ENCODE measurements at places on chromosomes 3 and 15.
A peak's percentile ranks its signal among the peaks of the same experiment; 100 is the strongest.

DNA sequence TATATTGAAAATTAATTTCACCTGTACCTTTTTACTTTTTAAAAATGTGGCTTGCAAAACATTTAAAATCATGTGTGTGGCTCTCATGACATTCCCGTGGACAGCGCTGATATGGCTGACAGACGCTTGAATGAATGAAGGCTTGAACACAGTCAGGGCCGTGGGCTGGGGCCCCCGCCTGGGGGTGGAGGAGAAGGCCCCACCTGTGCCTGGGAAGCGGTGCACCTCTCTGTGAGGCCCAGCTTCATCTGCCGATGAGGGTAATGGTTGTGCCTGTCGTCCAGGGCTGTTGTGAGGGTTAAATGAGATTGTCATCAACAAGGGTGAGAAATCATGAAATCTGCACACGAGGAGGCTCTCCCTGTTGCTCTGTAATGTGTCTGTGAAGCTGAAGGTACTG is 85.9 kb upstream of the PRR23E start:
- no peak for DNase-seq

DNA sequence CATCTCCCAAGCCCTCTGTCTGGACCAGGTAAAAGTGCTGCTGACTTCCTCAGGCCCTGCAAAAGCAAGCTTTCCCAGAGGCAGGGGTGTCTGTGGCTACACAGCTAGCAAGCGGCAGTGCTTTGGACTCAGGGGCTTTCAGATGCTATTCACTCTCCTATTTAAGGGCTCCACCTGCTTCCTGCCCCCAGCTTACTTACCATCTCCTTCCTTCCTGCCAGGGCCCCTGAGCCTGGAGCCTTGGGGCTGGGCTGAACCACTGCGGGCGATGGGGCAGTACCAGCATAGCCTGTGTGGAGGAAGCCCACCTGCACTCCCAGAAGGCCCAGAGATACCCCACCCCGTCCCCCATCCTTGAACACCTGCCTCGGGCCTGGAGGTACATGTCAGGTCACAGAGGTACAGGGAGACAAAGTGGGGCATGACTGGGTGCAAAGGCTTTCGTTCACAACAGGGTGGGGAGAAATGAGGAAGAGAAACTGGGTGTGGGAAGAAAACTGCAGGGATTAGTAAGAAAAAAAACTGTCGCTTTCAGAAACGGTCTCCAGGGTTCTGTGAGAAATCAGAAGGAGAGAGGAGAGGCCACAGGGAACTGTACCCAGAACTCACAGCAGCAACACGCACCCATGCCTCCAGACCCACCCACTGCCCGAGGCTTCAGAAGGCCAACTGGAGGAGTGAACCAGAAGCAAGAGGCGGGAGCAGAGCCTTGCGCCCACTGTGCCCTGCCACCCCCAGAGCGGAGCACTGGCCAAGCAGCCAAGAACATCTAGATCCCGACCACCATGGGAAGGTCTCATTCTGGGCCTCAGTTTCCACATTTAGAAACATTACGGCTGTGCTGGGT is 49.5 kb downstream of the CCDC12 start:
- no peak for DNase-seq

GRCh38 chr3:196219194-196219969 is 3.0 kb downstream of the SLC51A start:
- peak; percentile 41 for DNase-seq

DNA sequence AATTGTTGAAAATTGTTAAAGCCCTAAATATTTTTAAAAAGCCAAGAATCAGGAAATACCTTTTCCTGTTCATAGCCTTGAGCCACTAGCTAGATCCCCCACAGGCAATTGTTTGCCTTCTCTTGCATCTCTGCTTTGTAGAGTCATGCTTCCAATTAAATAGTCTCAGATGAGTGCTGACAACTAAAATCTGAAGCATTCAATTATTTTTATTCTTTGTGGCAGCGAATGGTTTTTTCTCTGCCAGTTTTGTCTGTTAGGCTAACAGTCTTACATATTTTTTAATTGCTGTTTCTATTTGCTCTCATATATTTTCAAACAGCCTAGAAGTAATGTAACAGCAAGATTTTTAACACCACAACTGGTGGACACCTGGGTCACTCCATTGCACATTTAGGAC is 277.1 kb upstream of the GBE1 start:
- DNase-seq: no peak

DNA sequence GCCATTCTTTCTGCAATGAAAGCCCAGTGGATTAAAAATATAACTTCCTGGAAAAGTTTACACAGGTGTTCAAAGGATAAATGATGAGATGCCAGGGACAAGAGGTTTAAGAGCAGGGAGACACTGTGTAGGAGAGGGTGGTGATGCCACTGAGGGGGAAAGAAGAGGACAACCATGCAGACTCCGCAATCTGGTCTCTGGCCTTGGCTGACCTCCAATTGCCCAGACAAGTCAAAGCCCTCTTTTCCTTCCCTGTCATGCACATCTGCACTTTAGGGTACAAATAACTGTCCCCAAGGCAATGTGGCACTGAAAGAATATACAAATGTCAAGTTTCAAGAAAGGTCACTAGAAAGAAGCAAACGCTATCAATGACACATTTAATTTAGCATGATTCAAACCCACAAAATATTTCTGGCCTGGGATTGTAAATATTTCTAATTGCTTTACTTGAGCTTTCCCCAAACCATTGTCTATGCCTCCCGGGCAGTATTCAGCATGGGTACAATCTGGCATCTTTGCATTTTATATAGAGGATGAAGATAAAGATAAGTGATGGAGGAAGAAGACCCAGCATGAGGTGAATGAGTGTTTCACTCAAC is 319.4 kb downstream of the PLCL2 start:
- no peak for DNase-seq

DNA sequence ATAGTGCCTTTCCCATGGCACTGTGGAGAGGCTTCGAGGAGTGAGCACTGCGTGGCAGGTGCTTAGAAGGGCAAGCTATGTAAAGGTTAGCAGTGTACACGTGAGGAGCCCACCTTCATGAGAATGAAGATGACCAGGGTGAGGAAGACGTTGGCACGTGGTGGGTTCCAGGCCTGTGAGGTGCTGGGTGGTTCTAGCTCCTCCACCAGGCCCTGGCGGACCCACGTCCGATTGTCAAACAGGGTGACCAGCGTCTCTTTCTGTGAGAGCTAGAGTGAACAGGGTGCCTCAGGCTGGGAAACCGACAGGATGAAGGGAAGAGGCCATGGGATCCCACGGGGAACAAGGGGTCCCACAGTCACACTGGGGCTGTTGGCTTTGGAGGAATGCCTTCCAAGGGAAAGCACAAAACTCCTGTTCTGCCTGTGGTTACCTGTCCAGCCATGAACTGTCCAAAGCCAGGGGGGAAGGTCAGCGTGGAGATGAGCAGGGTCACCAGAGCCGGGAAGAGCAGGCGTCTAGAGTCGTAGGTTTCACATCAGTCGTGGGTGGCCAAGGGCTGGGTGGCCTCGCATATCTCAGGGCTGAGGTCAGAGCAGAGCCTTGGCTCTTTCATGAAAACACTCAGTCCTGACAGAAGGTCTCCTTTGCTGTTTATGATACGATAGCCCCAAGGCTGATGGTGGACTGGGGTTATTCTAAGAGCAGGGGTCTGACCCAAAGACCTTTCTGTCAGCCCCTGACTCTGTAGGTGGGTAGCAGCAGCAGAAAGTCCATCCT is 6.0 kb downstream of the CLCN2 start:
- DNase-seq: no peak

DNA sequence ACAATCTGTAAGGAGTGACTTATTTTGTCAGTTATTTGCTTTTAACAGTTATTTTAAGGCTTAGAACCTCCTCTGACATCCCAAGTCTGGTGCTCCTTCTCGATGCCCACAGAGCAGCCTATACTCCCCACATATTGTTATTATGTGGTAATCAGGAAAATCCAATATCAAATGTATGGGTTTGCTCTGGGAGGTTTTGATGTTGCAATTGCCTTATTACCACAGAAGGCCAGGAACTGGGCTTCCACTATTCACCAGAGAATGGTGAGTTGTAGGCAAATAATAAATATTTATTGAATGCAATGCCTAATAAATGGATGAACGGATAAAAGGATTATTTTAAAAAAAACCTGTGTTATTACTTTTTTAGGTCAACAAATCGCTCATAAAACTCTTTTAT is 12.2 kb downstream of the NEK10 start:
- no peak for DNase-seq

All from kidney capillary endothelial cell (primary cell).